Fibroblast of lung (primary cell): ENCODE measurements at places on chromosomes 1 and 21.

GRCh38 chr1:31877544-31877943, 60.6 kb downstream of the PTP4A2 start:
- H3K27ac ChIP-seq, result no peak overlapping the region
- no peaks in the 10 kb centered on the region for H3K36me3 ChIP-seq
- no peaks in the 10 kb centered on the region for H3K4me1 ChIP-seq
- no peak overlapping the region for H3K4me3 ChIP-seq

GRCh38 chr1:112533029-112533428, 24.3 kb downstream of the WNT2B start:
- no peak overlapping the region for H3K27ac ChIP-seq
- H3K4me3 ChIP-seq, result no peak overlapping the region
- peaks cover 3% of the 10 kb centered on the region for H3K36me3 ChIP-seq
- no peaks in the 10 kb centered on the region for H3K27me3 ChIP-seq
- H3K4me1 ChIP-seq, result peaks cover 5% of the 10 kb centered on the region
- DNase-seq, result peak; percentile 59

DNA sequence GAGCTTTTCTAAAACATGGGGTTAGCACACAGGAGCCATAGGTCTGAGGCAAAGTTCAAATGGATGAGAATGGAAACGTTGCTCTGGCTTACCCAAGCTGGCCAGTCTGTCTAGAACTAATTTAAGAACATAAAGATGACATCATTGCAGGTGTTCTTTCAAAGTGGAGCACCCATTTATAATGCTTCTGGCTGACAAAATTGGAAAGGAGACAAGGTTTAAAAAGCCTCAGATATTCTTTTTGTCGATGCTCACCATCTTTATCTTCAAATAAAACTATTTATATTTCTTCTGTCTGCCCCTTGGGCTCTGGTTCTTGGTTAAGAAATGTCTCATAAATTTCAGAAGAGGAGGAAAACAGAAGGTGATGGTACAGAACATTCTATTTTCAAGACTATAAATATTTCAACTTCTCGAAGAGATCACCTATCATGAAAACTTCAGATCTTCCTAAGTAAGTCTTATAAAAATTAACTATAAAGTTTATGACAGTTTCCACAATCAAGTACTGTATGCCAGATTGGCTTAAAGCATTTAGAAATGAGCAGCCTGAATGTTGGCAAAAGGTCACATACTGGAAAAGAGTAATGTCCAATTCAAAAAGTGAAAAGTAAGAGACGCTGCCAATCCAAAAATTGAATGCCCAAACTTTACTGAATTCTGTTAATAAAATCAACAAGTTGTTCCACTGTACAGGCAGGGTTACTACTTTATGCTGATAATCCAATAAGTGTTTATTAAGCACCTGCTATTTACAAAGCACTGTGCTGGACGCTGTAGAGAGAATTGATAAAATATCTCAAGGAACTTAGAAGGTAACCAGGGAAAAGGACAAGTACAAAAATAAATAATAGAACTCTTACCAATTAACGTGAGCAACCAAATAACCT, 92.0 kb downstream of the ETS2 start:
- no peaks in the 10 kb centered on the region for H3K4me1 ChIP-seq
- H3K4me3 ChIP-seq, result no peak overlapping the region
- no peak overlapping the region for H3K27ac ChIP-seq
- H3K36me3 ChIP-seq, result no peaks in the 10 kb centered on the region

GRCh38 chr1:114756009-114756892, 1.5 kb downstream of the CSDE1 start:
- H3K36me3 ChIP-seq, result no peaks in the 10 kb centered on the region
- peak overlapping the region; percentile 99 for H3K4me3 ChIP-seq
- H3K27me3 ChIP-seq, result no peaks in the 10 kb centered on the region
- peaks cover 3% of the 10 kb centered on the region for H3K4me1 ChIP-seq

- H3K36me3 ChIP-seq, result no peaks in the 10 kb centered on the region
- no peak for DNase-seq
- H3K27ac ChIP-seq, result no peak overlapping the region
- H3K4me3 ChIP-seq, result no peak overlapping the region
- no peaks in the 10 kb centered on the region for H3K4me1 ChIP-seq
Observed at GRCh38 chr1:228542981-228543380, 55.8 kb downstream of the RNF187 start.

DNA sequence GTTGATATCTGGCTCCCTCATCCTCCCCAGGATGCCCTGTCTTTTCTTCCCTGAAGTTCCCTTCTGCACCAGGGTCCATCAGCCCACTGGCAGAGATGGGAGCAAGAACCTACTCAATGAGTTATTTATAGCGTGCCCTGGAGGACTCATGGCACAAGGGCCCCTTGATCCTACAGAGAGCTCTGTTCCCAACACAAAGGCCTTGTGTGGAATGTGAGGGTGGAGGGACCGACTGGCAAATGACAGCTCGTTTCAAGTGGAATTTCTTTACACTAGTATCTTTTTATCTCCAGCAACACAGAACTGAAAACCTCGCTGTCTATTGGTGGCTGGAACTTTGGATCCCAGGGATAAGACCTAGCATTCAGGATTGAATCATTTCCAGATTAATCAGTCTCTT, 22.4 kb downstream of the CHI3L2 start:
- no peak overlapping the region for H3K4me3 ChIP-seq
- H3K4me1 ChIP-seq, result no peaks in the 10 kb centered on the region
- peaks cover 12% of the 10 kb centered on the region for H3K27me3 ChIP-seq
- H3K36me3 ChIP-seq, result no peaks in the 10 kb centered on the region
- no peak overlapping the region for H3K27ac ChIP-seq

DNA sequence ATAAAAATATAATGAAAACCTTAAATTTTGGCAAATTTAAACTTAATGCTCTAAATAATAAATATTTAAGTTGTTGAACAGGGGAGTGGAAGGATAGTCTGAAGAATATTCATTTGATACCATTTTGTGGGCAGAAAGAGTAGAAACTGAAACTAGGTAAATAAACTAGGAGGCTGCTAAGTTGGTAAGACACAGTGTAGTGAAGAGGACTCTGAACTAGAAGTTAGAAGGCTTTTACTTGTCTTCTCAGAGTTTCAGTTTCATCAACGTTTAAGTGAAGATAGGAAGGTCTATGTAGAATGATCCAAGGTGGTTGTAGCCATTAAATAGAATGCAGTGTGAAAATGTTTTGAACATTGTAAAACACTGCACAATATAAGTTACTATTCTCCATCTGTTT, 516.9 kb downstream of the AMY1C start:
- no peak overlapping the region for H3K27ac ChIP-seq
- no peaks in the 10 kb centered on the region for H3K36me3 ChIP-seq
- H3K4me3 ChIP-seq, result no peak overlapping the region
- no peaks in the 10 kb centered on the region for H3K27me3 ChIP-seq
- no peaks in the 10 kb centered on the region for H3K4me1 ChIP-seq
- no peak for DNase-seq

- no peak for DNase-seq
- no peaks in the 10 kb centered on the region for H3K27me3 ChIP-seq
- H3K4me1 ChIP-seq, result peaks cover 3% of the 10 kb centered on the region
- H3K4me3 ChIP-seq, result no peak overlapping the region
- H3K36me3 ChIP-seq, result peaks cover 5% of the 10 kb centered on the region
Observed at GRCh38 chr1:19412654-19413053, 72.7 kb downstream of the CAPZB start.
